ENCODE measurements at places on chromosomes 4 and X.
A peak's percentile ranks its signal among the peaks of the same experiment; 100 is the strongest.

DNA sequence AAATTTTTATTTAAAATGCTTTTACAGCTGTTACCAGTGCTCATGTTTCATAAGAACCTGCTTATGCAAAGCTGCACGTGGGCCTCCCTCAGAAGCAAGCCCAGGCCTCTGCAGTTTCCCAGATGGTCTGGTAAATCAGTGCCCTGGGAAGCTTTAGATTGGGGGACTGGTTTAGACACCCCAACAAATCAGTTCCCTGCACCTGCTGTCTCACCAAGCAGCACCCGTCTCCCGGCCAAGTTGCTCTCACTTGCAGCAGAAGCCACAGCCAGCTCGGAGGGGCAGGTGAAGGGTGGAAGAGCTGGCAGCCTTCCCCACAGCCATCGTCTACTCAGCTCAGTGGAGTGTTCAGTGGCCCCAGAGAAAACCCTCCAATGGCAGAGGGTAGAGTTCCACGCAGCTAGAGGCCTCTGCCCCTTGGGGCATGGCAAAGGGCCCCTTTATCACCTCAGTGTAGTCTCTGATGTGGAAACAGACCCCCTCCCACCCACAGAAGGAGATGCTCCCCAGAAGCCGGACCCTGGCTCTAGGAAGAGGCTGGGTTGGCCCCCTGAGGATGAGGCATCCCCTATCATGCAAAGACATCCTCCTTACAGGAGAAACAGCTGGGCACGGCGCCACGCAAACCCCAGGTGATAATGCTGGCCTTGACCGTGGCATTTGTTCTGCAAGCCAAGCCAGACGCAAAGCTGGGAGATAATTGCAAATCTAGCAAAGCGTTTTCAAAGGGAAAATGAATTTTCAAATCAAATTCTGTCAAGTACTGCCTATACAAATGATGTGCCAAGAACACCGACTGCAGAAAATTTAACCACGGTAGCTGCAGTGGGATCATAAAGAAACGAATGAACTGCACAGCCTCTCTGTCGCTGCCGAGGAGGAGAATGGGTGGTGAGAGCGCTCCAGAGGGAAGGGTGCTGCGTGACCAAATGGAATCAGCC is 51.9 kb downstream of the ZFYVE28 start:
- H3K27me3 ChIP-seq, result no peaks in the 10 kb centered on the region
- H3K27ac ChIP-seq, result peak overlapping the region; percentile 19
- no peak for DNase-seq
- H3K36me3 ChIP-seq, result peaks cover 6% of the 10 kb centered on the region
- H3K4me3 ChIP-seq, result no peak overlapping the region

- H3K36me3 ChIP-seq, result peaks cover 11% of the 10 kb centered on the region
- H3K4me1 ChIP-seq, result peaks cover 37% of the 10 kb centered on the region
- H3K27ac ChIP-seq, result peak within 1 kb of the TSS; percentile 95
- H3K27me3 ChIP-seq, result no peaks in the 10 kb centered on the region
Measured at GRCh38 chr4:105708181-105709080, at the start of the genes GSTCD and INTS12. Gene GSTCD (plus strand): TSS chr4:105708784. CDS start chr4:105717614, 8,830 bp downstream. Gene INTS12 (minus strand): TSS chr4:105708689. CDS start chr4:105700005, 8,684 bp downstream.

- peaks cover 2% of the 10 kb centered on the region for H3K36me3 ChIP-seq
- no peak for DNase-seq
- H3K27ac ChIP-seq, result no peak overlapping the region
- H3K27me3 ChIP-seq, result peaks cover 6% of the 10 kb centered on the region
- no peaks in the 10 kb centered on the region for H3K4me1 ChIP-seq
- no peak overlapping the region for H3K4me3 ChIP-seq
Measured at GRCh38 chr4:94428884-94429283, 22.9 kb upstream of the PDLIM5 start.

DNA sequence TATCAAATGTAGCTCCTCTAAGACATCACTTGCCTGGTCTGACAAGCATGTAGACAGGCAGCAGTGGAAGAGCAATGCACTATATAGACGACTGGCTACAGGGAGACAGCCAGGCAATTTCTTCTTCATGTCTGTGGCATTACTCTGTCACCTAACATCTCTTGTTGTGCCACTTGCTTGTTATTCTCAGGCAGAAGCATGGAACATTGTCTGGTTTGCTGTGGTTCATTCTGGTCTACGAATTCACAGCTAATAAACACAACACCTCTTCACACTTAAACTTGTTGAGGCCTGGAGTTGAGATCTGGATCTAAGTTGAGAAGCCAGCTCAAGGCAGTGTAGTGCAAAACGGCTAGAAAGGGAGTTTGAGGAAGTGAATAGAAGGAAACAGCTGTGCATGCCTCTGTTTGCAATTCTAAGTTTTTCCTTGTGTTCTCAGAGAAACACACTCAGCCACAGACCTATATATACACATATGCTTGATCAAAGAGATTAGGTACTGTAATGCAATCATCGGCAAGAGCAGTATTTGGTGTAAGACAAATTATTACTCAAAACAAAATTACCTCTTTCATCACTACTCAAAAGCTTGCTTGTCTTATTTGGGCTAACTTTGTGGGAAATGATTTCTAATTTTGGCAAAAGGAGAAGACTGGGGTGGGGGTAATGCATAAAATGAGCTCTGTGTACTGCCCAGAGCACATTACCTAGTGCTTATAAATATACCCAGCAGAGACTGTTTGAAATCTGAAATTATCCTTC is 243.8 kb downstream of the PPP3CA start:
- H3K27me3 ChIP-seq, result no peaks in the 10 kb centered on the region
- peaks cover 11% of the 10 kb centered on the region for H3K36me3 ChIP-seq
- H3K4me1 ChIP-seq, result peaks cover 31% of the 10 kb centered on the region
- peak overlapping the region; percentile 46 for H3K27ac ChIP-seq
